Activated T-cell treated with anti-CD3 and anti-CD28 coated beads for 1 hour (primary cell): ENCODE measurements at places on chromosomes 12 and 14.

DNA sequence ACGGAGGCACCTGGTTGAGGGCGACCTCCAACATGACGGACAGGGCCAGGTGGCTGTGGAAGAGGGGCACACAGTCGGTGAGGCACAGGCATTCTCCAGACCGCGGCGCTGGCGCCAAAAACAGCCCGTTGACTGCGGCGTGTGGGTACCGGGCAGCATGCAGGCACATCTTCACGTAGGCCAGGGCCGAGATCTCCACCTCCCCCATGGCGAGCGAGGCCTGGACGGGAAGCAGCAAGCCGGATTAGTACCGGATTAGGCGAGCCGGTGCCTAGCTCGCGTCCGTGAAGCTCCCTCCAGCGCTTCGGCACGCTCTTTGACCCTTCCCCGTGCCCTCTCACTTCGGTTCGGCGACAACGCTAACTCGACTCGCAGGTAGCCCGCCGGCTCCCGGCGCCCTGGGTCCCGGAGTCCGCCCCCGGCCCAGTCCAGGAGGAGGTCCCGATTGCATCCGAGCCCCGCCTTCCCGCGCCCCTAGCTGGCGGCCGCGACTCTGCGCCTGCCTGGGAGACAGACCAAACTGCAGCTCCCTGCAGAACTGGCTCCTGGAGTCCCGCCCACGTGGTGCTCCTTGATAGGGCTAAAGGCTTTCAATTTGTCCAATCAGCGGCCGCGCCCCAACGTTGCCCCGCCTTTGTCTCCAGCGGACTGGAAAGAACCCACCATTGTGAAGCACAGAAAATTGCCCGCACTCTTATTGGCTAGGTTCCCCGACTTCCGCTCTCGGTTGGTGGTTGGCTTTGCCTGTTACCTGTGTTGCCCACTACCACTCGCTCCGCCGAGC, at the start of gene EMC9:
Gene EMC9, minus strand, starts transcription at position 495 of the 784 bp plus-strand sequence. Its CDS starts 287 bp downstream, at position 208.
- peak; percentile 98 for DNase-seq

DNA sequence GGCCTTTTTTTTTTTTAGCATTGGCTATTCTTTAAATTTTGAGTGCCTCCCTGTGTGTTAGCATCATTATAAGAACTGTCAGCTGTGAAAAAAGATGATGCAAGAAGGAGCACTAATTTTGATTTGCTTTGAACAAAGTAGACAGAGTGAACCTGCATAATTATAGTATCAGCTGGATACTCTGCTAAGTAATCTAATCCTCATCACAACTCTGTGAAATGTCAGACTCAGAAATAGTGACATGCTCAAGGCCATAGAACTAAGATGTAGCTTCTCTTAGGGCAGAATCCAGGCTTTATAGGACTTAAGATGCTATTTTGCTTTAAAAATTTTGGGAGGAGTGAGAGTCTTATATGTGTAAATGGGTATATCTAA, 31.9 kb downstream of the FBXO34 start:
- DNase-seq = no peak

DNA sequence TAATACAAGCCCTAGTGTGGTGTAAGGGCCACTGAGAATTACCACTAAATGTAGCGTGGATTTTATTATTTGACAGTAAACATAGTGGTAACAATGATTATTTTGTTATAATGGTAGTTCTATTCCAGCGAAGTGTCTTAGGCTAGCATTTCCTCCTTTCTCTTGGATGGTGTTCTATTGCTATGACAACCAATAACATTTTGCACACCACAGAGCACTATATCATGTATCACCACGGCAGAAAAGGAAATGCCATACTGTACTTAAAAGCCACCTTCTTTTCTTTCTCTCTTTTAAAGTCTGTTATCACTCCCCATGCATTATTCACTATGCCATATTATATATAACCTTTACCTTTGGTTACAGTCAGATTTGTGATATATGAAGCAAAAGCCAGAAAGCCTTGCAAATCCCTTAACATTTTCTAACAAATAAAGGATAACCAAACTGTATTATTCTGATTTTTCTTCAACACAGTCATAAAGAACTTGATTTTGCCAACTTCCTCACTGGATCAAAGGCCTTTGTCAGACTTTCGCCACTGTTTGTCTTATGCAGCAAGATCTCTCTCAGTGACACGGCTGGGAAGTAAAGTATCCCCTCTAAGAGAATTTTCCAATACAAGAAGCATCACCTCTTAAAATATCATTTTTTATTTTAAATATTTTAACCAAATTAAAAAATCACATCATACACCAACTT, 195.8 kb downstream of the FOXN3 start:
- no peak for DNase-seq

DNA sequence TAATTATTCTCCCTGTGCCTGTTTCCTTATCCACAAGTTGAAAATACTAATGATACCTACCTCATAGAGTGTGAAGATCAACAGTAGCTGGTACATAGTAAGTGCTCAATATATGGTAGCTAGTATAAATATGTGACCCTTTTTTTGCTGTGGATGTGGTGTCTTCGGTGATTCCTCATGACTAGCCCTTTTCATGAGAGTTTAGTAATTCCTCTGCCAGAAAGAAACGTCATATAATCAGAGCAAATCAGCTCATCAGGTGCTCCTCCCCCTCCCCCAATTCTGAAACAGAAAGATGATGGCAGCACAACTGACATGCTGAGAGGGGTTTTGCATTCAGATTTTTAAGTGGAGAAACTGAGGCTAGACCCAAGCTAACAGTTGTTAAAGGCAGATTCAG, 210.8 kb downstream of the SLC41A2 start:
- DNase-seq = no peak

DNA sequence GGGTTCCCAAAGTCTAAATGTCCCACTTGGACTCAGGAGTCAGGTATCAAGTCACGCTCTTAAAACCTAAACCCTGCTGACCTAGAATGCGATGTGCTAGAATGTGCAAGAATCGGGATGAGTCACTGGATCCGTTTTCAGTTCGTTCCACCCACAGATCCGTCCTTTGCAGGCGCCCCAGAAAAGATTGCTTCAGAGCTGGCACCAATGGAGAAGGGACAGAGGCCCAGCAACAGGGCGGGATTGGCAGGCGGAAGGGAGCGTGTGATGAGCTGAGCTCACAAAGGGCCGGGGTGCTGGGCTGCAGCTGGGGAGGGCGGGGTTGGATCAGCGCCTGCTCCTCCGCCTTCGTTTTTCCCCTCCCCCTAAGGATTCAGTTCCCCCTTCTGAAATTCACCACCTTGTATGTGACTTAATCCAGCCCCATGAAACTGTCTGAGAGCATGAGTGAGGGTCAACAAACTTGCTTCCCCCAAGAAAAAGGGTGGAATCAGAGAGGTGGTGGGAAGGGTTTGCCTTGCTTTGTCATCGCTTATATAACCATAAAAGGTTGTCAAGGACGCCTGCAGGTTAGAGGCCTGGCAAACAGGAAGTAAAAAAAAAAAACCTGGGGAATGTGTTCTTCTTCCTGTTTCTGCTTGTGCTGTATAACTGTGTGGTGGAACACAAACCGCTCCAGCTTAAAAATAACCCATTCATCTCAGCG, 2.8 kb upstream of the UBC start:
- DNase-seq = peak; percentile 81

DNA sequence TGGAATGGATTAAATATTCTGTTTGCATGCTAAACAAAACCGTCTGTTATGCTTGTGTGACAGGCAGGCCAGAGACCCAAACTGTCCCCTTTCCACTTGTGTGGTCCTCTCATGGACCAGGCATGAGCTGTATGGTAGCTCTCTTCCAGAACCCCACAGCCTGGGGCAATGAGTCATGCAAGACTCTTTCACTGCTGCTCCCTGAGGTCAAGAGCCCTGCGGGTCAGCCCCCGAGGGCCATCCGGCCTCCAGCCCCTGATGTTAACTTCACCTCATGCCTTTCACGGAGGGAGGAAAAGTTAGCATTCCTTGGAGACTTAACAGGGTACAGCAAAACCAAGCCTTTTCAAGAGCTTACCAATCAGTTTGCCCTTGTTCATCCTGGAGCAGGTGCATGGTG, 239.1 kb upstream of the DIO3 start:
- DNase-seq = no peak

DNA sequence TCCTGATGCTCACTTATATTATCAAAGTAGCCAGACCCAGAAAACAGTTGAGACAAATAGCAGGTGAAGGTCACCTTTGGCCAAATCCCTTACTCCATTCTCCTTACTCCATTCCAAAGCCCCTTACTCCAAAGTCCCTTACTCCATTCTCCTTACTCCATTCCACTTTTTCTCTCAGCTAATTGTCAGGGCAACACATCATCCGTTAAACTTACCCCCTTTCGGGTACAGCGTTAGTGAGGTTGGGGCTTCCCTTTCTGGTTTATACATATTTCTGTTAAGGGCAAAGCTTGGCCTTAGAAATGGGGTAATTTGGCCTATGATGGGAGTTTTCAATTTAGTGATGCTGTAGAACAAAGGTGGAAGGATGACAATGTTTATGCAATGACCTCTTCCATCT, 111.8 kb upstream of the CCND2 start:
- DNase-seq = no peak
